ENCODE measurements at places on chromosomes 16 and 17.
A peak's percentile ranks its signal among the peaks of the same experiment; 100 is the strongest.

DNA sequence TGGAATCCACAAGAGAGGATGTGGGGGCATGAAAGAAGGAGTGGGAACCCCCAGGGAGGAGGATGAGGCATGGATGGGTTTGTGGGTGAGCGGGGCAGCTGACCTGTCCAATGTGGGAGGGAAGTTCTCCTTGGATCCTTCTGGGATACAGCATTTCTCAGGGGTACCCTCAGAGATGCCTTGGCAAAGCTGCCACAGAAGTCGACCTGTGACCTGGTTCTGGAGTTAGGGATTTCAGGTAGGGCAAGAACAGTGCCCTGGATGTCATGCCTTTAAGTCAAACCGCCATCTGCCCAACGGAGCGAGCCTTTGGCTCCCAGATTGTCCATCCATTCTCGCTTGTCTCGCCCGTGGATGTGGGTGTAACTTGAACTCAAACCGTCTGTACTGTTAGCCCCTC, 30.0 kb downstream of the WSCD1 start:
- no peak for DNase-seq

GRCh38 chr17:45147581-45148182, 593 bp upstream of the HEXIM1 start:
- peak; percentile 81 for DNase-seq

- DNase-seq, result no peak
Observed at GRCh38 chr17:27366437-27366836, 72.5 kb downstream of the WSB1 start.

GRCh38 chr17:79164913-79165695, 90.5 kb downstream of the ENGASE start:
- DNase-seq, result no peak

GRCh38 chr17:65712383-65713267, 151.2 kb upstream of the AXIN2 start:
- DNase-seq, result no peak

GRCh38 chr17:16492613-16493530, 879 bp upstream of the LRRC75A start:
- no peak for DNase-seq

Measured in BE2C (cell line).